ENCODE measurements at places on chromosomes 12 and 14. TPM values are rescaled to one million over a fixed set of nuclear protein-coding genes. Genes with fewer than 3 reads are reported as not detected.

DNA sequence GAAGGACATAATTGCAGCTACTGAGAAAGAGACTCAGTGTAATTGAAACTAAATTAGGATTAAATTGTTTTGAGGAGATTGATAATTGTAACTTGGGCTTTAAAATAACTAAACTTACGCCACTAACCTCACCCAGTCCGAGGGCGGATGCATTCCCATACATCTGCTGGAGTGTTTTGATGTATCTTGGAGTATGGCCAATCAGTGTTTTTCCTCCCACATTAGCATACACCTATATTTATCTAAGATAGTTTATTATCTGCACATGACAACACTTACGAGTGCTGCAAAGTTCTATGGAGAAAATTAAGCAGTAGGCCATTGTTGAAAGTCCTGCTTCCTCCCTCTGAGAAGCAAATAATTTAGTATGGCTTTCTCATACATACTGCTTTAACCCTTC is 184.7 kb upstream of the PLEKHG7 start:
- DNase-seq = no peak

The PLD4 gene
- total RNA-seq = 0.13 TPM

The SMCO3 gene
- total RNA-seq = 0.44 TPM

GRCh38 chr12:50174971-50175715 is 8.0 kb upstream of the CERS5 start:
- no peak for DNase-seq

DNA sequence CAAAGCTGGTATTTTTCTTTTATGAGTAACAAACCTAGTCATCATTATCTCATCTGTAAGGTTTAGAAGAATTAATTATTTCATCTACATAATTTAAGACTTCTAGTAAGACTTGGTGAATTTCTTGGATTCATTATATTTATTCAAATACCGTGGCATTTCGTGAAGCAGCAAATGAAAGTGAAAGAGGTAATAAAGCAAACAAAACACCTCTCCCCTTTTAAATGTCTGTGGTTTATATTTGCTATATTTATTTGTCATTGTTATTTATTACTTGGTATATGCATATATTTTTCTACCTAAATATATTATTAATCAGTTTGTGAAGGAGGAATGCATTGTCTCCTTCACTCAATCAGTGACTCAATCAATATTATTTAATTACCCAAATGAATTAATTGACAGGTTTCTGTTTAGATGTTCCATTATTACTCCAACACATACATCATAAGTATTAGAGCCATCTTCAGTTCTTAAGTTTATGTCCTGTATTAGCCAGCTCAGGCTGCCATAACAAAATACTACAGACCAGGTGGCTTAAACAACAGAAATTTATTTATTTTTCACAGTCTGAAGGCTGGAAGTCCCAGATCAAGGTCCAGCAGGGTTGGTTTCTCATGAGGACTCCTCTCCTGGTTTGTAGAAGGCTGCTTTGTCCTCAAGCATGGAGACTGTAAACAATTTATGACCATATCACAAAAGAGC is 6.6 kb downstream of the CFAP54 start:
- no peak for DNase-seq

- no peak for DNase-seq
These were observed 244.6 kb upstream of the NOS1 start for GRCh38 chr12:117606024-117606423.

The SLC10A1 gene
- total RNA-seq = not detected

GRCh38 chr14:103561381-103562178 is 877 bp downstream of the BAG5 start:
- DNase-seq = peak; percentile 75

Data from left cardiac atrium (tissue), 4 donors.